Aortic smooth muscle cell (primary cell): ENCODE measurements at places on chromosomes 13 and 19. TPM values are rescaled to one million over a fixed set of nuclear protein-coding genes. Genes with fewer than 3 reads are reported as not detected.

NKG7 gene
- not detected in 2 replicates for total RNA-seq

JSRP1 gene
- total RNA-seq: not detected in 2 replicates

PBX4 gene
- 0.26 TPM in 1 of 2 replicates, not detected in the other for total RNA-seq

ALKBH6 gene
- total RNA-seq: 13.9 and 18.8 TPM in 2 replicates

ZNF726 gene
- 1.5 and 2.8 TPM in 2 replicates for total RNA-seq

ADM5 gene
- total RNA-seq: 0.25 and 0.40 TPM in 2 replicates
